Pons (tissue), 1 donor: ENCODE measurements at places on chromosomes 5 and 9.
A peak's percentile ranks its signal among the peaks of the same experiment; 100 is the strongest.

- no peak for DNase-seq
These were observed 188.8 kb downstream of the CSNK1G3 start for GRCh38 chr5:123700624-123701287.

- DNase-seq: no peak
These were observed 64.6 kb upstream of the ZFR start for GRCh38 chr5:32508806-32509805.

GRCh38 chr5:149170299-149170698 lies 29.0 kb downstream of the ABLIM3 start:
- no peak for DNase-seq

GRCh38 chr9:81627481-81627880 lies 61.9 kb downstream of the TLE1 start:
- no peak for DNase-seq

- DNase-seq: no peak
These were observed 117.6 kb upstream of the ANKRD55 start for GRCh38 chr5:56350597-56351170.

DNA sequence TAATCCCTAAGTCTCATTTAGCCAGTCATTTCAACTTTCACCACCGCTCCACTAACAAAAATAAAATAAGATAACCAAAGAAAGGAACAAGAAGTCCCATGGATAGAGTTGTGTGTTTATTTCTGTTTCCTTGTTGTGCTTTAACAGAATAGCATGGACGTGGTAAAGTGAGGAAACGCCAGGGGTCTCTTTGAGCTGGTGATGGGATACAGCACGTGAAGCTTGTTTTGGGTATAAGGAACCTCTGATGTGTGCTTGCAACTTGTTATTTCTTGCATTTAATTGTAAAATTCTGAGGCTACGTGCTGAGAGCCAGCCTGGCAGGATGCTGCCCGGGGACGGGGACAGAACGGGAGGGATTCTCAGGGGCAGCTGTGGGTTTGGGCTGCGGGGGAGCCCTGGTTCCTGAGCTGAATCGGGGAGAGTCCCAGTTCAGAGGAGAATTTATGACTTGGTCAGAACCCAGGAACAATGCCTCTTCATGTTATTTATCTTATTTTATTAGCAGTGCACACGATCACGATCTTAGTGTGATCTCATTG lies 63.4 kb downstream of the ANKRD33B start:
- DNase-seq: no peak

DNA sequence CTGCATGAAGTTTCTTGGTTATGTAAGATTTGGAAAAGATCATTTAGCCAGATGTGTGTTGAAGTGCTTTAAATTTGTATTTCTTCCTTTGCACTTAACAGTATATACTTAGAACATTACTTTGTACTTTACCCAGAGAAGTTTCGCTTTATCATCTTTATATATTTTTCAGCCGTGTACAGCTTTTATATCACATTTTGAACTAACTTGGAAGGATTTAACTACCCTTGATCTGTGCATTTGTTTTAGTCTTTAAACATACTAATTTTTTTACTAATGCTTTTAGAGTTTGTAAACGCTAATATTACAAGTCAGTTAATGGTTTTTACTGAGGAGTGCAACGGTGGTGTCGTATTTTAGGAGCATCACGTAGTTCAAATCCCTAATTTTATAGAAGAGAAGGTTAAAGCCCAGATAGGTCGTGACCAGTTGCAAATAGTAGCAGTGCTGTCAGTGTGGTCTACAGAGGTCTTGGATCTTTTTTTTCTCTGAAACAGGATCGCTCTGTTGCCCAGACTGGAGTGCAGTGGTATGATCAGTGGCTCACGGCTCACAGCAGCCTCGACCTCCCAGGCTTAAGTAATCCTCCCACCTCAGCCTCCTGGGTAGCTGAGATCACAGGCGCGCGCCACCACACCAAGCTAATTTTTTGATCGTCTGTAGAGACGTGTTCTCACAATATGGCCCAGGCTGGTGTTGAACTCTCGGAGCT lies 2.0 kb downstream of the MATR3 start:
- no peak for DNase-seq

DNA sequence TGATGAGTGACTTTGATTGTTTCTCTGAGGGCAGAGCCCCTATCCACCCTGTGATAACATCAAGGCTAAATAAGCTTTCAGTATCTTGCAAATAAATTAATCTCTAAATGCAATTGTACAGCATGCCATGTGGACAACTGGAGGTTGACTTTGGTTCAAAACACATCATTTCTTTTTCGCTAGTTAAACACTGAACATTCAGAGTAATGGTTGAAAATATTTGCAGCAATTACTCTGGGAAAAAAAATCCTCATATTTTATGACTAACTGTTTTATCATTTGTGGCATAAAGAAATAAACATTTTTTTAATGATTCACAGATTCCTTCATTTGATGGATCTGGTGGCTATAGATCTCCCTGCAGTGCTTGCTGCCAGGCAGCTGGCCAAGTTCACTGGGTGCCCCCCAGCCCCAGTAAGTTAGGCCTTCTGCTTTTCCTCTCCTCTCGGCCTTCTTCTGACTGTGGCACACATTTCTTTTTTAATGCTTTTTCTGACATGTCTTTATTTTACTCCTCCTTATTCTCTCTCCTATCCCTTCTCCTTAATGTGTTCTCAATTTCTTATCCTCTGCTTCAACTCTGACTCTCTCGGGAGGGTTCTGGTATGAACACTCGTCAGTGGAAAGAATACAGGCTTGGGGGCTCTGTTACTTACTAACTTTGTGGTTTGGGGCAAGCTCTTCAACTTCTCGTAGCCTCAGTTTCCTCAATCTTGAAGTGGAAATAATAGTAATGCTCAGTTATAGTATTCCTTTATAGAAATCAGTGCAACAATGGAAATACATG lies 69.6 kb downstream of the ADAMTSL1 start:
- no peak for DNase-seq

- DNase-seq: no peak
These were observed 66.9 kb downstream of the ZCCHC7 start for GRCh38 chr9:37187292-37187691.

GRCh38 chr9:3136686-3137346 lies 292.9 kb upstream of the PUM3 start:
- DNase-seq: no peak

DNA sequence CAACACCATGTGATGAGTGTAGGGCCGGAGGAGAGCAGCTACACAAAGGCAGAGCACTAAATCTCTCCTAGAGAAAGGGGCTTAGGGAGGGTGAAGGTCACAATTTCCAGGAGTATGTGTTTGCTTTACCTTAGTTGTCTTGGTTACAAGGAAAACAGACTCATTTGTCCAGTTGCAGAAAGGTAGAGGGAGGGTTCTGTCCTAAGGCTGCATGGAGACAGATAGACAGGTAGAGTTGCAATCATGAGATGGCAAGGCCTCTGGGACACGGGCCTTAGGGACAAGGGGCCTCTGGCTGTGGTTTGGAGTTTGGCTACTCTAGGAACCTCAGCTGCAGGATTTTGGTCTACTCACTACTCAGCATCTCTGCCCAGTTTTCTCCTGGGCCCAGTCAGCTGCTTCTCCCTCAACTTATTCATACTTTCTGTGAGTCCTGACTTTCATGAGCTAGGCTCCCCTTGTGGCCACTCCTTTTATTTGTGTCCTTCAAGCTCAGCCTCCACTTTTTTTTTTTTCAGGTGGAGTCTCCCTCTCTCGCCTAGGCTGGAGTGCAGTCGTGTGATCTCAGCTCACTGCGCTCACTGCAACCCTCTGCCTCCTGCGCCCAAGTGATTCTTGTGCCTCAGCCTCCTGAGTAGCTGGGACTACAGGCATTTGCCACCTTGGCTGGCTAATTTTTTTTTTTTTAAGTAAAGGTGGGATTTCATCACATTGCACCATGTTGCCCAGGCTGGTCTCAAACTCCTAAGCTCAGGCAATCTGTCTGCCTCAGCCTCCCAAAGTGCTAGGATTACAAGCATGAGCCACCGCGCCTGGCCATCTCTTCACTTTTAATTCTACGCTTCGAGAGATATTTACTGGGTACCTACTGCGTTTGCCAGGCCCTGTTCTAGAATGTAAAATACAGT lies 76.6 kb downstream of the PTPDC1 start:
- no peak for DNase-seq

DNA sequence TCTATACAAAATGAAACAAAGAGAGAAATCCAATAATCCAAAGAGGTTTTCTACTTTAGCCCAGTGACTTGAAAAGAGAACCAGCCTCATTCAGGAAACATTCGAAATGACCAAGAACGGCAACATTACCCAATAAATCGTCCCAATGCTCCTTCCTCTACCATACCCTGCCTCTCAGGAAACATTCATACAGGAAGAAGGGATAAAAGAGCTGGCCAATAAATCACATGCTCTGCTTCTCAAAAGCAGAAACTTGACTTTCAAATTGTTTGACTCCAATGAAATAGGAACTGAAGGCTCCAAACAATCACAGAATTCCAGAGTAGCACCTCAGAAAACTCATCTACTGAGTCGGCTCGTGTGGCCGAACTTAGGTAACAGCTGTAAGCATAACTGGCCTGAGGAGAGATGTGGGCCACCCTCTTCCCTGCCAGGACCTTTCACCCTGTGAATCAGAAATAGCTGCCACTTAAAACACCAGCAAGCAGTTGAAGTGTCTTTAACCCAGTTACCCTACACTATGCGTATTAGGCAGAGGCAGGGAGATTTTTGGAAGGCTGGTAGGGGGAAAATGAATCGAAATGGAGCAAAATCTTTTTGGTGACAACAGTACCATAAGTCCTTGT lies 14.6 kb downstream of the ARL15 start:
- peak; percentile 59 for DNase-seq

DNA sequence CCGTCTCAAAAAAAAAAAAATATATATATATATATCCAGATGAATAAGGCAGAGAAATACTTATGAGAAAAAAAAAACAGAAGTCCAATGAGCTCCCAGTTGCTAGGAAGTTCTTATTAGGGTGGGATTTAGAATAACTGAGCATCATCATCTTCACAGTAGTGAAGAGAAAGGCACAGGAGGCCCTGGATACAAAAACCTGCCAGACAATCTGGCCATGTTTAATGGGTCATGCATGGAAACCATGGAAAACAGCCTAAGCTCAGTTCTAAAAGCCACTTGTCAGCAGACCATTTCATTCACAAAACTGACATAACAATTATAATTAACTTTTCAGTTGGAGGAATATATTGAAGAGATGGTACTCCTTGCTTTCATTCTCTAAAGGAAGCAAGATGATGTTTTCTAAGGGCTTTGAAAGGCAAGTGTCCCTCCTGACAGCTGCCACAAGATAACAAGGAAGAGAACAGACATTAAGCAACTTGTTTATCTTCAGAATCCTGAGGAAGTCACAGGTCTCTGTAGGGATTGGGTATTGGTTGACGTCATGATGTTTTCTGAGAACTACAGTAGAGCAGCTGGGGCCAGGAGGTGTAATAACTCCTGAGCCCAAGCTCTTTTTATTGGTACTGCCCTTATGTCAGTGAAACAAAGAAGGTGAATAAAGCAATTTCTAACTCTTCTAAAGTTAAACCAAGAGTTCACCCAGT lies 463.1 kb downstream of the DMAC1 start:
- no peak for DNase-seq

GRCh38 chr9:96175001-96175400 lies 127.0 kb downstream of the HSD17B3 start:
- DNase-seq: no peak

DNA sequence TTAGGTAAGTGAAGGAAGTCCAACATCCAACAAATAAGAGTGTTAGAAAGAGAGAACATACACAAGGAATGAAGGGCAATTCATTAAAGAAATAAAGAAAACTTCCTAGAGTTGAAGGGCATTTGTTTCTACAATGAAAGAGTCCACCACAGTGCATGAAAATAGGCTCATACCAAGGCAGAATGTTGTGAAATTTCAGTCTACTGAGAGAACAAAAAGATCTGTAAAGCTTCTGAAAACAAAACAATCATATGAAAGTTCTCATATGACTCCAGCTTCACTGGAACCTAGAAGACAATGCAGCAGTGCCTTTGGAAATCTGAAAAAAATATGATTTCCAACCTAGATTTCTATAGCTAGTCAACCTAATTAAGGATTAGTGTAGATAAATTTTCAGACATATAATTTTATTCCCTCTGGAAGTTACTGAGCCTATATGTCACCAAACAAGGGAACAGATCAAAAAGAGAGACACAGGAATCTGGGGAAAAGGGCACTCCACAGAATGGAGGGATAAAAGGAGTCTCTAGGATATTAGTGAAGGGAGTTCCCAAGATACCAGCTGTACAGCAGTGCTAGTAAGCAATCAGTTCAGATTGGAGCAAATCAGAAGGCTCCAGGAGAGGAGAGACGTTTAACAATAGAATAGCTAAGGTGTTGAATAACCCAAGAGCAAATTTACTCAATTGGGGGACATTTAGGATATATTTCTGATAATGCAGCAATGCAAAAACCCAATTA lies 5.8 kb downstream of the C5orf58 start:
- DNase-seq: no peak

GRCh38 chr5:165055476-165055875 lies 1550.1 kb downstream of the MAT2B start:
- no peak for DNase-seq

DNA sequence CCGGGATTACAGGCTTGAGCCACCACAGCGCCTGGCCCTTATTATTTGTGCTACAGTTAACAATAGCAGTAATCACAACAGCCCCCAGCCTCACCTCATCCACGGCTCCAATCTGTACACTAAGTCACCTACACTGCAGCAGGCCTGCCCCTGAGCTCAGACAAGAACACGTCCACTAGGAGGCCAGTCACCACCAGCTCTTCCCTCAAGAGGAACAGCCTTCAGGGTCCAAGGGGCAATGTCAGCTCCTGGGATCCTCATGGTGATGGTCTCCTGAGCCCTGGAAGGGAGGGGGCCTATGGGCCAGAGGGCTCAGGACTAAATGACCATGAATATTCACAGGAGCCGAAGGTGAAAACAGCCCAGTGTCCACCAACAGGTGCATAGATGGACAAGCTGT lies 67.7 kb downstream of the VAV2 start:
- DNase-seq: no peak

- DNase-seq: no peak
These were observed 209.7 kb downstream of the DIRAS2 start for GRCh38 chr9:90432951-90433350.

- no peak for DNase-seq
These were observed 190.6 kb downstream of the FBXL7 start for GRCh38 chr5:15690611-15691010.

DNA sequence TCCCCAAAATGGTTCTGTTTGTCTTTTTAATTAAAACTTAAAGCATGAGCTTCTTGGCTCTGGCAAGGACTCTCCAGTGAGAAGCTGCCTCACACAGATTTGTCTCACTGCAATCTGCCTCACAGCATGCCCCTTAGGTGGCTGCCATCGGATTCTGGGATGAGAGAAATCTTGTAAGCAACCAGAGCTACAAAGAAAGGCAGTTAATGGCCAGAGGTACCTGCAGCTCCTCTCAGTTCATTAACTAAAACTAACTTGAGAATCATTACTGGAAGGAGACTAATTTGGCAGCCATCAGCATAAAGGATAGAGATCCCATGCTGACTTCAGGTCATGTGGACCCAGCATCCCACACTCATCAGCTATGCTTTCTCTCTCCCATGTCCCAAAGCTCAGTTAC lies 220.6 kb upstream of the DMAC1 start:
- peak; percentile 12 for DNase-seq

DNA sequence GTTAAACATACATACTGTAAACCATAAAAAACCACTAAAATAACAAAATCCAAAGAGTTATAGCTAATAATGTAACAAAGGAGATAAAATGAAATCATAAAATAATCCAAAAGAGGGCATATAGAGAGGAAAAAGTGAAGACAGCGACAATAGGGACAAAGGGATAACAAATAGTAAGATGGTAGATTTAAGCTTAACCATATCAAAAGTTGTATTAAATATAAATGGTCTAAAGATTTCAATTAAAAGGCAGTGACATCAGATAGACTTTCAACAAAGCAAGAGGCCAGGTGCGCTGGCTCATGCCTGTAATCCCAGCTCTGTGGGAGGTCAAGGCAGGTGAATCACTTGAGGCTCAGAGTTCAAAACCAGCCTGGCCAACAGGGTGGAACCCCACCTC lies 54.7 kb upstream of the SREK1 start:
- no peak for DNase-seq
